Activated gamma-delta T cell treated with anti-CD3 and anti-CD28 coated beads, Interleukin-2, amount 50 U/mL, for 16 hours (primary cell): ENCODE measurements at places on chromosomes 12 and 14.

DNA sequence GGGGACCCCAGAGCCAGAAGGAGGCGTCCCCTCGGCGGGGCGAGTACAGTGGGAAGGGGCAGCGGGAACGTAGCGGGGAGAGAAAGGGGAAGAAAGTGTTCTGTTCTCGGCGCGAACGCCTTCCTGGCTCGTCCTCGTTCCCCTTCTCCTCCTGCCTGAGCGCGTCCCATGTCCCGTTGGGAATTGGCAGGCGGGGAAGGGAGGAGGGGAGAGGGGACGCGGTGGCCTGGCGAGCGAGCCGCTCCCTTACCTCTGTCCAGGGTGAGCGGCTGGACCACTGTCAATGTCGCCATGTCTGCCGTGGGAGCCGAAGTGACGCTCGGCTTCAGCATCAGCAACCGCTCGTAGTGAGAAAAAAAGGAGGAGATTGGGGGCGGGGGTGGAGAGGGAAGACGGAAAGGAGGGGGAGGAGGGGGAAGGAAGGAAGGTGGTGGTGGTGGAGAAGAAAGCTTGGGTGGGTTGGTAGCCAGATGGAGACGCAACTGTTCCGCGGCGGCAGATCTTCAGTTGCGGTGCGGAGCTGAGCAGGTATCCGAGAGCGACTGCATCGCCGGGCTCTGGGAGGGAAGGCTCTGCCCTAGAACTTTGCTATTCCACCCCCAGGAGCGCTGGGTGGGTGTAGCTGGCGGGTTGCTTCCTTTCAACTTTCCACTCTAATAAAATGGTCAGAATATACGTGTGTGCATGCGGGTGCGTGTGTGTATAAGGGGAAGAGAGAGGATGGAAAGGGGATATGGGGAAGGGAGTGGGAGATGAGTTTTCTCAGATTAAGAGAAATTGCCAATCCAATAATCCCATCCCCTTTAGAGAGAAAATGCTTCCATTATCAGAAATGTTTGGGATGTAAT is at the start of gene LIN7A:
Gene LIN7A (minus strand): TSS at position 544 of the 848 bp plus-strand sequence. CDS start 212 bp downstream, at position 332.
- no peak for DNase-seq

DNA sequence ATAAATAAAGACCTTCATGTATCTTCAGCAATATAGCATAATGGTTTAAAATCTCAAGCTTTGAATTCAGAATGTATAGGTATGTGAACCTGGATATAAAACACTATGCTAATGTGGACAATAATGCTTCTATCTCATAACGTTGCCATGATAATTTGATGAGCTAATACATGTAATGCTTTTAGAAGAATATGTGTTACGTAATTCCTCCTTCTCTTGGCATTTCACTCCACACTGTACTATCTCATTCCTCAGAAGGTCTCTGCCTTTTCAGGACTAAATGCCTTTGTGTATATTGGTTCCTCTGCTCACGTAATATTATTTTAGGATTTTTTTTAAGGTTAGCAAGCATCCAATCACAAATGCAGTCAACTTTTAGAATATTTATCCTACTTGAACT is 86.5 kb downstream of the FOXA1 start:
- DNase-seq = no peak

- DNase-seq = no peak
Observed at GRCh38 chr12:68070957-68071356, 81.7 kb downstream of the IFNG-AS1 start.

GRCh38 chr12:121537814-121538698 is 42.8 kb downstream of the KDM2B start:
- no peak for DNase-seq

- DNase-seq = no peak
Observed at GRCh38 chr12:49847161-49847560, 4.3 kb upstream of the BCDIN3D start.

- no peak for DNase-seq
Observed at GRCh38 chr14:41360126-41360525, 246.6 kb upstream of the LRFN5 start.

DNA sequence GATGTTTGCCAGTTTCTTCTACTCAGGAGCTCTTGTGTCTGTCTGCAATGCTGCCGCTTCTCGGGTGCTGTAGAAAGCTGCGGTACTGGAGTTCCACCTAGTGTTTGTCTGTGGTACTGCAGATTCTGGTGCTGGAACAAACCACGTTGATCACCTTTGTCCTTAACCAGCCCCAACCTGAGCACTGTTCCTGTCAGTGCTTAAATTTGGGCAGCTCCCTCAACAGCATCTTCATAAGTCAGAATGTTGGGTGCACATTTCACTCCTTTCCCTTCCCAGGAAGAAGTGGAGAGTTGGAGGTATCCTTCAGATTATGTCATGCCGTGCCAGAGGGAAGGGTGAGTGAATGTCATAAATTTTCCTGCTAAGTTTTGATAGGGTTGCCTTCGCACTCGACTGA is 48.7 kb upstream of the LALBA start:
- peak; percentile 61 for DNase-seq

GRCh38 chr14:104772707-104773504 is 20.0 kb downstream of the SIVA1 start:
- DNase-seq = no peak

- no peak for DNase-seq
Observed at GRCh38 chr12:113171543-113171942, 13.7 kb downstream of the DDX54 start.

DNA sequence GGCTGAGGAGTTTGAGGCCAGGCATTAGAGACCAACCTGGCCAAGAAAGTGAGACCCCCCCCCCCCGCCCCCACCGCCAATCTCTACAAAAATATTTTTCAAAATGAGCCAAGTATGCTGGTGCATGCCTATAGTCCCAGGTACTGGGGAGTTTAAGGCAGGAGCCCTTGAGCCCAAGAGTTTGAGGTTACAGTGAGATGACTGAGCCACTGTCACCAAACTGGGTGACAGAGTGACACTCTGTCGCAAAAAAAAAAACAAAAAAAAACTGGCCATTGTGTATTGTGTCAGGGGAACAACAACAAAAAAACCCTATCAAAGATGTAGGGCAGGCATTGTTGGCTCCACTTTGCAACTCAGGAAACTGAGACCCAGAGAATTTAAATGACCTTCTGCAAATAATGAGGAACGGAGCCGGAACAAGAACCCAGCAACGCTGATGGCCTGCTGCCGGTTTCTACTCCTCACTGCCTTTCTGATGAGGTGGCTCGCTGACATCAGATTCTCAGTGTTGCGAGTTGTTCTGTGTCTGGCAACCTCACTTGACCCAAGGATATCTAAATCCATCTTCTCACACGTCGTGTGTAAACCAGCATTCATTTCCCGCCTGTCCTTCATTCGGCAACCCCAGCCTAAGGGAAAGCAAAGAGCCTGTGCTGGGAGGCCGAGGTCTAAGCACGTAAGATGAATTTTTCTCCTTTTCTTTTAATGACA is 195.2 kb upstream of the CRY1 start:
- no peak for DNase-seq

DNA sequence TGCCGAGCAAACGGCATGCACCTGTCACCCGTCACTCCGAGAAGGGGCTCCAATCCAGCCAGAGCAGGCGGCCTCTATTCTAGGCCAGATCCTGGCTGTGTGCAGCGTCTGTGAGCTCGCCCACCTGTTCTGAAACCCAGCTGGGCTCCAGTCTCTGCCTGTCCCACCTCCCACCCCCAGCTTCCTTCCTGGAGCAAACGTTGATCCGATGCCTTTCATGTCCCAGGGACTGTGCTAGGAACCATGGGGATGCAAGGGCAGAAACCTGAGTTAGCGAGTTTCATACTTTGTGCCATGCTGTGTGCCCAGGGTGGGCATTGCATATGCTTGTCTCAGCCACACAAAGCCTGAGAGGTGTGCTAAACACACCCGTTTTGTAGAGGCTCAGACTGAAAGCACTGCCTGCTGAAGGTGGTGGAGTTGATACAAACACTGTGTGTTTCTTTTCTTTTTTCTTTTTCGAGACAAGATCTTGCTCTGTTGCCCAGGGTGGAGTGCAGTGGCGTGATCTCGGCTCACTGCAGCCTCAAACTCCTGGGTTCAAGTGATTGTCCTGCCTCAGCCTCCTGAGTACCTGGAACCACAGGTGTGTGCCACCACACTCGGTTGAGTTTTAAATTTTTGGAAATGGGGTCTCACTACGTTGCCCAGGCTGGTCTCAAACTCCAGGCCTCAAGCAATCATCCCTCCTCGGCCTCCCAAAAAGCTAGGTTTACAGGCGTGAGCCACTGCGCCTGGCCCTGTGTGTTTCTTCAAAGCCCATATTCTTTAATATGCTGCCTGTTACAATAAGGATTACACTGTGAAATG is 84.1 kb upstream of the MED13L start:
- DNase-seq = no peak

GRCh38 chr12:21239866-21240265 is 94.9 kb downstream of the SLCO1A2 start:
- no peak for DNase-seq

DNA sequence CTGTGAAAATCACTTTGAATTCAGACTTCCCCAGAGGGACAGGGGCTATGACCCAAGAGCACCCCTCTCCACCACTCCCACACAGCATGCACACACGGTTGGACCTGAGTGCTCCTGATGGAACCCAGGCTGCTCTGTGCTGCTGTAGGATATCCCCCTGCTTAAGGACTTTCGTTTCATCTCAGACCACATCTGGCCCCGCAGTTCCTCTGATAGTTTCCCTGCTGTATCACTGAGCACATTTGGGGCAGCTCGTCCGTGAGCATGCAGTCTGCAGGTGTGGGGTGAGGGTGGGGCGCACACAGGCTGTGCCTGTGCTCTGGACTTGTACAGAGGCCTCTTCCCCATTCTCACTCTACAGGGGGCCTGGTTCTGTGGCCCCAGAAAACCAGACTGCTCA is 345.2 kb upstream of the FKBP4 start:
- no peak for DNase-seq

DNA sequence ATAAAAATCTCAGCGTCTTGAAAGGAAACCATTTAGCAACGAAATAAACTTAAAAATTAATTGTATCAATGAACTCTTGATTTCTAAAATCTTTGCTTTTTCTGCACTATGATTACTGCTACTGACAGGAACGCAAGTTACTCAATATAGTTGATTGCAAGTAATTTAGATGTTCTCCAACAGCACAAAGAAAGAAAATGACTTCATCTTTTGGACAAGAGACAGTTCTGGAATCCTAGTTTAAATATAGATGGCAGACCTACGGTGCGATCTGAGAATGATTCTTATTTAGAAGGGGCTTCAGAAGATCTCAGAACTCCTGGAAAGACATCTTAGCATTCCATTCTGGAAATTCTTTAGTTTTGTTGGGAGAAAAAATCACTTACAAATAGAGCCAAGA is 1.4 kb upstream of the SUDS3 start:
- no peak for DNase-seq

- DNase-seq = no peak
Observed at GRCh38 chr12:41920355-41920754, 224.3 kb downstream of the GXYLT1 start.

DNA sequence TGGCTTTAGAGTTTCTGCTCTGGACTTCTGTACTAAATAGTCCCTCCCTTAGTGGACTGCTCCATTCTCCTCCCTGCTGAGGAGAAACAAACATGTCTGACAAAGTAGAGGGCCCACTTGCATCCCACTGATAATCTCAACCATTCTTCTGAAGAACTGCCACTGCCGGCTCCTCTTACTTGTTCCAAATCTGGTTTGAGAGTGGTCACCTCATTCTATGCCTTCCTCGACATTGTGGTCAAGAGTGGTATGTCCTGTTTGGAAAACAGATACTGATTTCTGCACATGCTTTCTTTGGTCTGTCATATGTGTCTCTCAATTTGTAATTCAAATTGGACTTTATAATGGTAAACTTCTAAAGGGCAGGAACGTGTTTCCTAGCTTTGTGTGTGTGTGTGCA is 36.3 kb upstream of the PLEKHA5 start:
- DNase-seq = no peak

DNA sequence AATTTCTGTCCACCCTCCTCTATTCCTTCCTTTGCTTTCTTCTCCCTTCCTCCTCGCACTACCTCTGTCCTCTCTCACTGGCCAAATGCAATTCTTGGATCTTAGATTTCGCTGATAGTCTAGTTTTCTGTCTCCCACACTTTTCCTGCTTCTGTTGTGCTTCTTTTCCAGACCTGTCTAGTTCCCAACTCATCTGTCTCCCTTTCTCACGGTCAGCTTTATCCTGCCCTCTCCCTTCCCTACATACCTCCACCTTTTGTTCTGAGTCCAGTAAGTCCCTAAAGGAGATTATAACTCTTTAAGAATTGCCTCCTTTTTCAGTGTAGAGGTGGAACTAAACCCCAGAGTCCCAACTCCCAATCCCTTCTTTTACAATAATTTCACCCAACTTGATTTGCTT is 880 bp upstream of the MMP14 start:
- no peak for DNase-seq

DNA sequence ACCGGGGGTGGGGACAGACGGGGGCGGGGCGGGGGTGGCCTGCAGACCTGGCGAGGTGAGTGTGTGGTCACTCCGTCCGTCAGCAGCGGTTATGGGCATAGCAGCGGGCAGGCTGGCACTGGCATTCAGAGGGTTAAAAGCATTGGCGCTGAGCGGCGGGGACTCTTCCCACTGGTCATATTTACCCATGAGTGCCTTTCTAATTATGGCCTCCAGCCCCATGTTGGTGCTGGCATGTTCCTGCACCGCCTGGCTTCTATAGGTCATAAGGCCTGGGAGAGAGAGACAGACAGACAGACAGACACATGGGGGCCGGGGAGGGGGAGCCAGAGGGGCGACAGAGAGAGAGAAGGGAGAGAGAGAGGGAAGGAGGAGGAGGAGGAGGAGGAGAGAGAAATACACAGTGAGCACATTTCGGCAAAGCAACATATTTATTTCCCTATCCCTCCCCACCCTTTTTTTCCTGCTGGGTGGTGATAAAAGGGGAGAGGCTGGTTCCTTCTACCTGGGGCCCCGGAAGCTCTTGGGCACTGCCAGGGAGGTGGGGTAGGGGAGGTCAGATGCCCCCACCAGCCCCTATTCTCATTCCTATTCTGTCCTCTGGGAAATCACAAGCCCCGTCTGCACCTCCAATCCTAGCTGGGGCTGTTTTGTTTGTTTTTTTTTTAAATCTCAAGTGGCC is 32.6 kb downstream of the RFLNA start:
- DNase-seq = no peak

DNA sequence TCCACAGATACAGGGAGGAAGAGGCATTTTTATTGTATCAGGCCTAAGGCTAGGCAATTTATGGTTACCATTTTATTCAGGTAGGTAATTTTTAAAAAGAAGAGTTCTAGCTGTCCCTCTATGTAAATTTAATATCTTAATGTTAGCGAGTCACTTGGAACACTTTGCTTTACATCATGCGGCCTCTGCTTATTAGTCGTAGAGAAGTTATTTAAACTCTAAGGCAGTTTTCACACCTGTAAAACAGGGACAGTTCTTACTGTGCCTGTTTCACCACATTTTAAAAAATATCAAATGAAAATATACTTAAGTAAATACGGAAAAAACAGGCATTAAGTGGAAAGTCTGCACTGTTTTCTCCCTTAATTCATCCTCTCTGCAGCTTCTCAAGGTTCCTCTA is 71.4 kb upstream of the POC1B start:
- DNase-seq = no peak
